Ecto neural progenitor cell (in vitro differentiated cells): ENCODE measurements at places on chromosomes 7 and 10.

GRCh38 chr7:87543623-87544022 is 57.1 kb downstream of the ABCB1 start:
- no peak for DNase-seq

DNA sequence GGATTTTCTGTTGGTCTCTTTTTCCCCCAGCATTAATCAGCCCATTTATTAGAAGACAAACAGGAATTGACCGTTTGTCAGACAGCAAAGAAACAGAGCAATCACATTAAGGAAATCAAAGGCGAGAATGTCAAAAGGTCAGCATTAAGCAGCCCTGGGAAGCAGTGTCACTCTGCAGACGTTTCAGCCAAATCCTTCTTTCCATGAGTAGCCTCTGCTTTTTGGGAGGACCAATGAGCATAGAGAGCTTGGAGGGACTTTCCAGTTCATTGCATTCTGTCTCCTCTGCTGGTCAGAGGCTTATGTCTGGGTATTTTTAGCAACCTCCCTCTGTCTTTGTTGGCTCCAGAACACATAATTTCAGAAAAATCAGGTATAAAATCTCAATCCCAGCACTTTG is 481.4 kb downstream of the GALNT17 start:
- peak; percentile 69 for DNase-seq

DNA sequence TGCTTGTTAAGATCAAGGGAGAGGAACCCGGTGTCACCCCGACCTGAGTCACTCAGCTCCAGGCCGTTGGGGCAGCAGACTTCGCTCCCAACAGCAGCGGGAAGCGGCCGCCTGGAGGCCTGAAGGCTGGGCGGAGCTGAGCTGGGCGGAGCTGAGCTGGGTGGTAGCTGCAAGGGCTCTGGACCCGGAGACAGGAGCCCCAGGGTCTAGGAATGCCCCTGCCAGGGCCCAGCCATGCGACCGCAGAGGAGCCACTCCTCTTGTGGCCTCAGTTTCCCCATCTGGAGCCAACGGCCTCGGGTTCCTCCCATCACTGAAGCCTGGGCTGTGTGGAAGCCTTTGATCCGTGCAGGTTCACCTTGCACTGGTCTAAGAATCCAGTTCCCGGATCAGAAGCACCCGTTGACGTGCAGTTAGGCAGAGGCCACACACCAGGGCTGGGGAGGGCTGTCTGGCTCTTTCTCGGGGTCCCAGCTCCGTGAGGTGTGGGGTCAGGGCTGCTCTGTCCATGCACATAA is 21.9 kb upstream of the DPYSL4 start:
- DNase-seq, result no peak

DNA sequence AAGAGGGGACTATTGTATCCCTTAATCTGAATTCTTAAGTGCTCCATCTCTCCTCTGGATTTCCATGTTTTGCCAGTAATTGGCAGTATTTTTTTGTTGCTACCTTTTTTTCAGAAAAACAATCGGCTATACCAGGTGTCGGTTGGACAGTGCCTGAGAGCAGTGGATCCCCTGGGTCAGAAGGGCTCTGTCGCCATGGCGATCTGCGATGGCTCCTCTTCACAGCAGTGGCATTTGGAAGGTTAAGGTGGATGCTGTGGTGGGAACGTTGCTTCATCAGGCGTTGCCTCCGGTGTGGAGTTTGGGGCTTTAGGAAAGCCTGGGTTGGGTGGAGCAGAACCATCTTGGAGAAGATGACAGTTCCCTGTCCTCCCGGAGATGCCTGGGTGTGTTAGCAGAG is 96.0 kb downstream of the GALNT11 start:
- no peak for DNase-seq

DNA sequence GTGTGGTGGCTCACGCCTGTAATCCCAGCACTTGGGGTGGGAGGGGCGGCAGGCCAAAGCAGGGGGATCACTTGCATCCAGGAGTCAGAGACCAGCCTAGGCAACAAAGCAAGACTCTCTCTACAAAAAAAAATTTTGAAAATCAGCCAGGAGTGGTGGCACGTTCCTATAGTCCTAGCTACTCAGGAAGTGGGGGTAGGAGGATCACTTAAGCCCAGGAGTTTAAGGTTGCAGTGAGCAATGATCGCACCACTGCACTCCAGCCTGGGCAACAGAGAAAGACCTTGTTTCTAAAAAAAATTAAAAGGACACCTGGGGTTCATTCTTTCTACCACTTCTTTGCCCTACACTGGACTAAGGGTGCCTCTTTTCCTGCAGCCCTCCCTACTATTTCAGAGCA is 15.1 kb downstream of the WAPL start:
- no peak for DNase-seq

DNA sequence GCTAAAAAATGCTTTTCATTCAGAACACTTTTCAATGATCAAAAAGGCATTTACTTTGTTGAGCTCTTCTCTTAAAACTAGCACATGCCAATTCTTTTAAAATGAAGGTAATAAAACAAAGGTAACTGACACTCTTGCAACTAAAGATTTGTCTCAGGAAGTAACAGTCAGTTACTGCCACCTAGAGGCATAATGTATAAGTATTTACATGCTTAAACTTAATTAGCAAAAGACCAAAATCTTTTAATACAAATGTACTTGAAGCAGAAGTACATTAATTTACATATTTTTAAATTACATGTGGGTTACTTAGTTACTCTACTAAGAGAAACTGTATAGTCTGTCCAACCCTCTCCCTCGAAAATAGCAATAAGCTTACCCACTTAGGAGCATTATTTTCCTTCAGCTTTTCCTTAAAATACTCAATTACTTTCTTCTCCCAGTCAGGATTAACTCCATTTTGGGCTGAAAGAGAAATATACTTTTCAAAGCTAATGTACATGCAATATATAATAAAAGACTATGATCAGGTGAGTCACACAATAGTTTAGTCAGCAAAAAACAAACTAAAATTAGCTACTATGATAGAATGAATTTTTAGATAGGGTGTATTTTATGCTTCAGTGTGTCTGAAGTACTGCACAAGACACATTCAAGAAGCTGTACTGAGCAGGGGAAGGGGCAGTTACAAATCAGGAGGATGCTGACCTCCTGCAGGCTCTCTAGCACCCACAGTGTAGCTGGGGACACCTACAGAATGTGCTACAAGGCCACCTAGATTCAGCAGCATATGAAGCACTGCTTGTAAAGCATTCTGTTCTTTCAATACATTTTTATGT is 13.0 kb downstream of the MCMBP start:
- DNase-seq, result no peak

DNA sequence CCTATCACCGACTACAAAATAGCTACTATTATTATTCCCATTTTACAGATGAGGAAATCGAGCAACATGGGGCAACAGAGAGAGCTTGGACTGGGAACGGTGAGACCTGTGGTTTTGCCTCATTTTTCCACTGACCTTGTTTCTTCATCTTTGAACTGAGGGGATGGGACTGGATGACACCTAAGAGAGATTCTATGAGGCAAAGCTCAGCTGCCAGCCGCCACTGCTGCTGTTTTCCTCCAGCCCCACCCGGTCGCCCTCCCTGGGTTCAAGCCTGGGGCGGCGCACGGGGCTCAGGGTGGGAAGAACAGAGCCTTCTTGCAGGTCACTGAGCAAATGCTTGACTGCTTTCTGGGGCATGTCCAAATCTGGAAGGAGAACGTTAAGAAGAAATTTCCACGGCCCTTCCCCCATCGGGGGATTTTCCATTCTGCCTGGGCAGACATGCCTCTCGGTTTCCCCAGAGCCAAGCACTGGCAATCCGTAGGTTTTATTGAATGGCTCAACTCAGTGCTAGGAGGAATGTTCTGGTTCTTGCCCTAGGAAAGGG is 12.3 kb downstream of the DDIT4 start:
- DNase-seq, result no peak
